ENCODE measurements at places on chromosomes 3 and 15.

DNA sequence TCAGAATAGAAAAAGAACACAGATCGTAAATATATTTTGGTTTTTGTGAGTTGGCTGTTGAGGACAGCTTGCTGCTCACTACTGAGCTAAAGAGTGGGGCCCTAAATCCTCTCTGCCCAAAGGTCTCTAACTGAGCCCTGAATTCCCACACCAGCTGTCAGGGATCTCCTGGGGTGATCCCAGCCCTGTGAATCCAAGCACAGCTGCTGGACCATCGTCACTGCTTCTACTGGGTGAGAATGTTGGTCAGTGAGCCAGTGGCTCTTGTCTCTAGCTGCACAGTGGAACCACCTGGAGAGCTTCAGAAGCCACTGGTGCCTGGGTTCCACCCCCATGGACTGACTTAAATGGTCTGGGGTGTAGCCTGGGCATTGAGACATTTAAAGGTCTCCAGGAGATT, 90.5 kb upstream of the IL12A start:
- no peaks in the 10 kb centered on the region for H3K36me3 ChIP-seq
- H3K4me1 ChIP-seq: peaks cover 12% of the 10 kb centered on the region
- no peak overlapping the region for H3K4me3 ChIP-seq
- no peaks in the 10 kb centered on the region for H3K27me3 ChIP-seq

DNA sequence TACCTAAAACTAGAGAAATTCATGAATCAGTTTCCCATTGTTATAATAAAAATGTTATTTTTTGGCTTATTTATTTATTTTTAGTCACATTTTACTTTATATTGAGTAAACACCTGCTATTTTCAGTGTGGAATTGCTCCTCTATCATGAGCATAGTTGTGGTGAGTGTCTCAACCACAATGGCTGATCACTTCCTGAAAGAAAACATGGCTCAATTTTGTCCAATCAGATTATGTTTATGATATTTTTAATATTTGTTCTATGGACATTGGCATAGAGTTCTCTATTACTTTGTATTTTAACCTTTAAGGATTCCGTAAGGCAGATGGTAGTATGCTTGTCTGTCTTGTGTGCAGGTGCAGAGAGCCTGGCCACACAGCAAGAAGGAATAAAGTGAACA, 16.2 kb upstream of the GRM7 start:
- H3K27ac ChIP-seq: no peak overlapping the region
- no peaks in the 10 kb centered on the region for H3K36me3 ChIP-seq
- H3K27me3 ChIP-seq: no peaks in the 10 kb centered on the region
- DNase-seq: no peak

DNA sequence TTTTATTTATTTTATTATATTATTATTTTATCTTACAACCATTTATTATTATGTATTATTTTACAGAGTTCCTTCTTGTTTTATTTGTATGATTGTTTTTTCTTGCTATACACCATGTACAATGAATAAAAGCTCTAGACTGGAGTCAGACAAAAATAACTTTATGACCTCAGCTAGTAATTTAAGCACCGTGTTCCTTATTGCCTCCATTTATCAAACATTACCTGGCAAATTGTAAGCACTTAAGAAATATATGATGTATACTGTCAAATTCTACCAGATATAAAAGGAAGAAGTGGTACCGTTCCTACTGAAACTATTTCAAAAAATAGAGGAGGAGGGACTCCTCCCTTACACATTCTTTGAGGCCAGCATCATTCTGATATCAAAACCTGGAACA, 326.9 kb upstream of the NECTIN3 start:
- H3K36me3 ChIP-seq: no peaks in the 10 kb centered on the region
- DNase-seq: no peak
- H3K27me3 ChIP-seq: no peaks in the 10 kb centered on the region
- H3K27ac ChIP-seq: no peak overlapping the region
- no peaks in the 10 kb centered on the region for H3K4me1 ChIP-seq

DNA sequence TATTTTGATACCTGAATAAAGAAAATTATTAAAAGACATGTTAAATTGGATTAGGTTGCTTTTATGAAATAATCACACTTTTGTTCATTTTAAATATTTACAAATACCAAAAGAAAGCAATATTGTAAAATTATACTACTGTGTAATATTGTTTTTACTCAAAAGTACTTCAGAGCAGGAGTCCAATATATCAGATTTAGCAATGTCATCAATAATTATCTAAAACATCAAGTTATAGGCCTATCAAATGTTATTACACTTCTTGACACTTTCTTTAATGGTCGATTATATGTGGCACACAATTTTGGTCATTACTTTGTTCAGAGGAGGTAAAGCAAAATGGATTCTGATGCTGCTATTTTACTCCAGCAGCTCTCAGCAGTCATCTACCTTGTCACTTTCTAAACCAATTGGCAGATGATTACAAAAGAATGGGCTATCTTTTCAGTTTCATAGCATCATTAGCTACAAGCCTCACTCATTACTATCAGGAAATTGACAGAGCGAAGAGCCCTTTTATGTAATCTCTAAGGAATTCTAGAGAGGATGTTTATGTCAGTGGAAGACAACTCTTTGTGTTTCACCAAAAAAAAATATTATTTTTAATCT, 318.6 kb downstream of the PLOD2 start:
- H3K4me3 ChIP-seq: no peak overlapping the region
- no peak overlapping the region for H3K27ac ChIP-seq
- H3K4me1 ChIP-seq: no peaks in the 10 kb centered on the region
- no peaks in the 10 kb centered on the region for H3K27me3 ChIP-seq
- DNase-seq: no peak
- H3K36me3 ChIP-seq: no peaks in the 10 kb centered on the region

- H3K4me1 ChIP-seq: no peaks in the 10 kb centered on the region
- no peak for DNase-seq
- no peaks in the 10 kb centered on the region for H3K36me3 ChIP-seq
- no peak overlapping the region for H3K27ac ChIP-seq
- no peak overlapping the region for H3K4me3 ChIP-seq
These were observed 308.9 kb downstream of the EPHB1 start for GRCh38 chr3:135103917-135104316.

- H3K36me3 ChIP-seq: no peaks in the 10 kb centered on the region
- no peaks in the 10 kb centered on the region for H3K27me3 ChIP-seq
- no peak overlapping the region for H3K27ac ChIP-seq
- no peaks in the 10 kb centered on the region for H3K4me1 ChIP-seq
- no peak overlapping the region for H3K4me3 ChIP-seq
These were observed 735.1 kb upstream of the CCDC54 start for GRCh38 chr3:106642161-106642560.

DNA sequence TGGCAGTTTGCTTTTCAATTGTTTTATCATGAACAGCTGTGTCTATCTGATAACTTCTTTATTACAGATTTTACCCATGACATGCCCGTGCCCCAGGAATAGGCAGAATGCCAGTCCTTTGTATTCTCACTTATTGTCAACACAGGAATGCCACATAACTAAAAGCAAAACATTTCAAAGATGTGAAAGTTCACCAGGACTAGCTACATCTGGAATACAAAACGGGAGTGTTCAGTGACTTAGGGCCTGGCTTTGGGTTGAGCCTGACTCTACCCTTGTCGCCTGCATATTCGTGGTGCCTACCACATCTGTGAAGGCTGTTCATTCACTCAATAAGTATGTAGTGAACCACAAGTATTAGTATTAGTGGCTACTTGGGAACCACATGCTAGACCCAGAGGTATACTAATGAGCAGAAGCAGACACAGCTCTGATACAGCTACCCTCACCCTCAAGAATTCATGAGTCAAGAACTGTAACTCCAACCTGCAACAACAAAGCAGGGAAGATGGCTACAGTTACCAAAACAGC, 2.9 kb downstream of the TNFSF10 start:
- H3K27me3 ChIP-seq: no peaks in the 10 kb centered on the region
- no peak for DNase-seq
- H3K27ac ChIP-seq: no peak overlapping the region
- peaks cover 7% of the 10 kb centered on the region for H3K4me1 ChIP-seq

DNA sequence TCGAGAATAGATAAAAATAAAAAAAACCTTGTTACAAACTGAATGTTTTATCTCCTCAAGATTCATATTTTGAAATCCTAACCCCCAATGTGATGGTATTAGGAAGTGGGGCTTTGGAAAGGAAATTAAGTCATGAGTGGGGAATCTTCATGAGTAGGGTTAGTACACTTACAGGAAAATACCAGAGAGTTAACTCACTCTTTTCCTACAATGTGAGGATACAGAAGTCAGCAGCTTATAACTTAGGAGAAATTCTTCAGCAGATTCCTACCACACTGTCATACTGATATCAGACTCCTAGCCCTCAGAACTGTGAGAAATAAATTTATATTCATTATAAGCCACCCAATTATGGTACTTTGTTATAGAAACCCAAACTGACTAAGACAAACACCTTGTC, 453.1 kb downstream of the GBE1 start:
- H3K27me3 ChIP-seq: no peaks in the 10 kb centered on the region
- no peaks in the 10 kb centered on the region for H3K36me3 ChIP-seq
- no peak overlapping the region for H3K27ac ChIP-seq
- no peak for DNase-seq
- no peaks in the 10 kb centered on the region for H3K4me1 ChIP-seq
- no peak overlapping the region for H3K4me3 ChIP-seq

DNA sequence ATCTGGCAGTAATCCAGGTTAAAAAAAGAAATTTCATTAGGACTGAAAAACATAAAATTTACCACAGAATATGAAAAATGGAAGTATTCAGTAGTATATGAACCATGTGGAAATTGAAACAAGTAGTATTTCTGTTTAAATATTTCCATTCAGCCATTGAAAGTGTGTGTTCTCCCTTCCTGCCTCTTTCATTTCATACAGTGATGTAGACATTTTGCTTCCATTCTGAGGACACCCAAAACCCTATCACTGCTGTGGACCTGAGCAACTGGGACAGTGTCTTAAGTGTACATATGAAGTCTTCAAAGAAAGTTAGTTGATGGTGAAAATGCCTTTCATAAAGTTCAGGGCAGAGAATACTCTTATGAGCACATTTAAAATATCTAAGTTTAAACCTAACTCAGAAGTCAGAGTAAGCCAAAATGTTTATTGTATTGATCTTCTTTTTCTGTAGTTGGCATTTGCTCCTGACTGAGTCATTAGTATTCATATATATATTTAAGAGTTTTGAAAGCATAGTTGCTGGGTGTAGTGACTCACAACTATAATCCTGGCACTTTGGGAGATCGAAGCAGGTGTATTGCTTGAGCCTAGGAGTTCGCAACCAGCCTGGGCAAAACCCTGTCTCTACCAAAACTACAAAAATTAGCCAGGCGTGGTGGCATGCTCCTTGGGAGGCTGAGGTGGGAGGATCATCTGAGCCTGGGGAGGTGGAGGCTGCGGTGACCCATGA, 198.8 kb downstream of the KLHL25 start:
- DNase-seq: no peak
- H3K4me1 ChIP-seq: peaks cover 3% of the 10 kb centered on the region
- H3K36me3 ChIP-seq: no peaks in the 10 kb centered on the region
- H3K27me3 ChIP-seq: no peaks in the 10 kb centered on the region

Data from tibial artery (tissue), 4 donors.